ENCODE measurements at places on chromosomes 16 and 17.

GRCh38 chr17:71437166-71437565 lies 683.7 kb upstream of the SOX9 start:
- no peak for DNase-seq

DNA sequence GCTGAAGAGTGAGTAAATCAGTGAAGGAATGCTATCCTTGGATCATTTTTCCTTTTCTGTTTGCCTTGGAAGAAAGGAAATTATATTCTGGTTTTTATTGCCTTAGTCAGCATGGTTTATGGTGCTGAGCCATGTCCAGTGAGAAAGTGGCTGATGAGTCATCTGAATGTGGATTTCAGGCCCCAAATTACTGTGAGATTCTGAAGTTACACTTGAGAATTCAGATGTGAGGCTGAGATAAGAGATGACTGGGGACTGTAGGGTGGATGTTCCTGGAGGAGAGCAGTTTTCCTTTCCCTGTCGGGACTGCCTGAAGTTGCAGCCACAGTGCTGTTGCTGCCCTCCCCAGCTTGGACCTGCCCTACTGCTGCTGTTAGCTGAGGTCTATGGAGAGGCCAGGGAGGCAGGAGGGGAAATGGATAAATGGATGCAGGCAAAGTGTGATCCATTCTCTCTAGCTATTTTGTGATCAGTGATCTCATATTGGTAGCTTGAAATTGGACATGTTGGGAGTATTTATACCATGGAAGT lies 4.2 kb upstream of the MAP3K14 start:
- no peak for DNase-seq

GRCh38 chr17:7720125-7720524 lies 2.6 kb downstream of the DNAH2 start:
- DNase-seq = no peak

GRCh38 chr17:50832864-50833381 lies 2.5 kb upstream of the WFIKKN2 start:
- no peak for DNase-seq

DNA sequence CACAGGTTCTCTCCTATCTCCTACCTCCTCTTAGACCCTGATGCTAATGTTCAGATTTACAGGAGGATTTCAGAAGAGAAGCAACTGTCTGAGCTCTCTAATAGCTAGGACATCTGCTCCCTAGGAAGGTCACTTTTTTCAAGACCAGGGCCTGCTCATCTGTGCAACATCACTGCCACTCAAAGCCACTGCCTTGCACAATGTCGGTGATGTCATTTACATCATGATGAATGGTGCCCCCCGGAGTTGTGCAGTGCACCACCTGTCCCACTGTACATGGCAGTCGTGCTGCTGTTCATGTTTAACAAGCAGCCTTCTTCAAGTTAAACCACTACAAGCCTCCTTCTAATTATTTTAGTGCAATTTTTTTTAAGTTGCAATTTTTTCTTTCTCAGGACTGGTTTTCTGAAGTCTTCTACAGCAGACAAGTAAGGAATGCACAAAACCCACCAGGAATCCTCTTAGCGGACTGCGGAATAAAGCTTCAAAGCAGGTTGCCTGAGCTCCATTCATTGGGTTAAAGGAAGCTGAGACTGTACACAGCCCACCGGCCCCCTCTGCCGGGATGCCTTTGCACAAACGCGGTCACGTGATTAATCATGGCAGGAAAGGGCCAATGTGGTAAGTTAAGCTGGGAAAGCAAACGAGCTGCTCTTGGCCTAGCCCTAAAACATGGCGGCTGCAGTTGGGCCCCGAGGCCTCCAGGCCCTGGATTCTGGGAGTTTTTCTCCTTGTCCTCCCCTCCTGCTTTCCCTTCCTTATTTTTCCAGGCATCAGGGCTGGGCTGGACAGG lies 74.1 kb downstream of the MYH11 start:
- no peak for DNase-seq

DNA sequence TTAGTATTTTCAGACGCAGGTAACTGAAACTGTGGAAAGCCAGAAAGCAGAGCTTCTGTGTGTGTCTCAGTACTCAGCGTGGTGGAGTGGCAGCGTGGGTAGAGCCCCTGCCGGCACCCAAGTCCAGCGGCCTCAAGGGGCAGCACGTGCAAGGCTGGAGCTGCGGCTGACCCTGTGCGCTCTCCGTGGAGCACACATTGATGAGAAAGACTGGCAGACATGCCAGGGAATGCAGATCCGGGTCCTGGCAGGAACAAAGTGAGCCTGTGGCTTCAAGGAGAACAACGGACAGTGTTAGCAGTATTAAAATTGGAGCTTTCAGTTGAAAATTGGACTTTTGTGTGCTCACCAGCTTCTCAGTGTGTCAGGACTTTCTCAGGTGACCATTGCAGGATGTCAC lies 23.3 kb downstream of the ZC3H18 start:
- DNase-seq = no peak

- DNase-seq = no peak
Observed at GRCh38 chr17:75854101-75854748, 910 bp downstream of the WBP2 start.

DNA sequence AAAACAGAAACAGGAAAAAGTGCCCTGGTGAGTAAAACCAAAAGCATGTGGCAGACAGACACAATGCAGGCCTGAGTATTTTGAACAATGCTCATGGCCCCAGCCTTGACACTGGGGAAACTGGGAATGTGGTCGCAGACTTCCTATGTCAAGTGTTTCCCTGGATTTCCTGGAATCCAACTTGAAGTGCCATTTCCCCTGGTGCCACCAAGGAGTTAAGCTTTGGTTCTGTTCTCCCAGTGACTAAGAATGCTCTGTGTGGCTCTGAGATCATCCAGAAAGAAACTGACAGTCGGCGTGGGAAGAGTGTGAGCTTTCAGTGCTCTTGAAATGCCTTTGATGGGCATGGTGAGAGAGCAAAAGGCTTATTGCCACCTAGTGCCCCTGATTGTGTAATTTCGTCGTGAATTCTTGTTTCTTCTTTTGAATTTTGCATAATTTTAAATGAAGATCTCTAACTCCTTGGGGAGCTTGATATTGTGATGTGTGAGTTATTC lies 96.0 kb downstream of the YPEL2 start:
- no peak for DNase-seq

DNA sequence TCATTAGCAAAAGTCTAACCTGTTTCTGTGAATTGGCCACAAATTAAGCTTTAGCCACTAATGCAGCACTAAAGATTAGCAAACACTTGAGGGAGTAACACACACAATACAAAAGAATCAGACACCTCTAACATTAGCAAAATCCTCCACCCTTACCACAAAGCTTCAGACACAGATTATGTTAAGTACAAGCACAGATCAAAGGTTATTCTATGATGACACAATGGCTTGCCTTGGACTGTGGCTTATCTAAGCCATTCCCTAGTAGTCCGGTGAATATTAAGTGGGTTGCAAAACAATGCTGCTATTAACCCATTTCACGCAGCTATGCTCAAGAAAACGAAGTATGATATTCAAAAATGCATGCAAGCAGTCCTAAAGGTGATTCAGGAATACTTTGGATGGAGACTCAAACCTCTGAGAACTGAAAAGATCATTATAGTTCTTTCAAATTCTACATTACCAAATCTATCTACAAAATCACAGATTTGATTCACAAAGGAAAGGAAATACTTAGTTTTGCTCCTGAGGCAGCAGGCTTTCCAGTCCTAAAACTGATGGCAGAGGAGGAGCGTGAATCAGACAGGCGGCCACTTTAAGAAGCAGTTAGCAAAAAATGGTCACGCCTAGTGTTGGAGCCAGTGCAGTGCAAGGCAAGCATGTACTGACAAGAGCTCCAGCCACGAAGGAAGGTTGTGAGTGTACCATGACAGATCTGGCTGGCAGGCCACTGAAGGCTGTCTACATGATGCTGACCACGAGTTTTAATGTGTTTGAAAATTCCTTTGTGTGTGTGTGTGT lies 67.2 kb downstream of the PARN start:
- DNase-seq = no peak

DNA sequence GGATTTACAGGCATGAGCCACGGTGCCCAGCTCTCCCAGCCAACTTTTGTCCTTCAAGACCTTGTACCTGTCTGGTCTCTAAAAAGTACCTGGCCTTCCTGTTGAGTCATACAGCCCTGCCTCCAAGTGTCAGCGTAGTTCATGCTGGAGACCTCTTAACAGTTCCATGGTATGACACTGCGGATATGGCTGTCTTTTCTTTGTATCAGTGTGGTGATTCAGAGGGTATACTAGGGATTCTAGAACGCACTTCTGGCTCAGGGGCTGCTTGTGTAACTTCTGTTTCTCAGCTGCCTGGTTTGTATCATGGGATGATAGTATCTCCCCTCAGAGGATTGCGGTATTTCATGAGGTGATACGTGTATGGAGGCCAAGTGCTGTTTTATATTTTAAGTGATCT lies 2.0 kb upstream of the TMEM11 start:
- no peak for DNase-seq

DNA sequence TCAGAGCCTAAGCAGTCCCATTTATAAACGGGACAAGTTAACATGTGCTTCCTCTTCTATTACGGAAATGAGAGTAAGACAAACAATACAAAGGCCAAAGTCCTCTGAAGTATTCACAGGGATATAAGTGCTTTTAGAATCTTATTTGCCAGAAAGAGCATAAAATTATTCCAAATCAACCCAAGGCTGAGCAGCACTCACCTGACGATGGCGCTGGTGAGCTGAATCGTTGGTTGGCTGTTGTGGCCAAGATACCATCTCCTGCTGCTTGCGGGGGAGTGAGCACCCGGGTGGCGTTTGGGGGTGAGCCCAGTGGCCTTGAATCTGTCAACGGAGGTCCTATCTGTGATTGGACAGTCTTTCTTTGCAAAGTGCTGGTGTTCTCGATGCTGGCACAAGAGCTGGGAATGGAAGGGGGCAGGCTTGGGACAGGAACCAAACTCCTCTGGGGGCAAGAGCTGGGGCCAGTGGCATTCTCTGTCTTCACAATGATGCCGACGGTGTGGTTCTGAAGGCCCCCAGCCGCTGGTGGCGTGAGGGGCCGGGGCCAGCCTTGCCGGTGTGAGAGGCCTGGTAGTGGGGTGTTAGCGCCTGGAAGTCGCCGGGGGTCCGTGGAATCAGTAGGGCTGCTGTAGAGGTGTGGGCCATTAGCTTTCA lies 9.5 kb upstream of the DHRS13 start:
- no peak for DNase-seq

- DNase-seq = no peak
Observed at GRCh38 chr17:43661699-43662412, at the start of gene MEOX1. Gene MEOX1, minus strand, starts transcription at chr17:43661922. Its CDS starts 388 bp downstream, at chr17:43661534.

DNA sequence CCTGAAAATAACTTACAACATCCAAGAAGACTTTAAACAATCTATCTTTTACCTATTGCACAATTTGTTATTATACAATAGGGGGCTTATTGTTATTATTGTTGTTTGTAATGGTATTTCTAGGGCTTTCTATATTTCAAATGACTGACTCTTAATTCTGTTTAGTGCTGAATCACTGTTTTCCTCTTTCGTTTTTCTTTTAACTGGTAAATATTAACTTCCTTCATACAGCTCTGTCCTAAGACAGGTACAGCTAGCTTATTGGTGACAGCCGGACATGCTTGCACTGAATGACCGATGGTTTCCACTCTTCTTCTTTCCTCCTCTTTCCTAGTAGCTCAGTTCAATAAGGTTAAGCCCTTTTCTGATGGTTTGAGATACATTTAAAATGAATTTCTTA lies 11.6 kb downstream of the KRTAP9-7 start:
- no peak for DNase-seq

DNA sequence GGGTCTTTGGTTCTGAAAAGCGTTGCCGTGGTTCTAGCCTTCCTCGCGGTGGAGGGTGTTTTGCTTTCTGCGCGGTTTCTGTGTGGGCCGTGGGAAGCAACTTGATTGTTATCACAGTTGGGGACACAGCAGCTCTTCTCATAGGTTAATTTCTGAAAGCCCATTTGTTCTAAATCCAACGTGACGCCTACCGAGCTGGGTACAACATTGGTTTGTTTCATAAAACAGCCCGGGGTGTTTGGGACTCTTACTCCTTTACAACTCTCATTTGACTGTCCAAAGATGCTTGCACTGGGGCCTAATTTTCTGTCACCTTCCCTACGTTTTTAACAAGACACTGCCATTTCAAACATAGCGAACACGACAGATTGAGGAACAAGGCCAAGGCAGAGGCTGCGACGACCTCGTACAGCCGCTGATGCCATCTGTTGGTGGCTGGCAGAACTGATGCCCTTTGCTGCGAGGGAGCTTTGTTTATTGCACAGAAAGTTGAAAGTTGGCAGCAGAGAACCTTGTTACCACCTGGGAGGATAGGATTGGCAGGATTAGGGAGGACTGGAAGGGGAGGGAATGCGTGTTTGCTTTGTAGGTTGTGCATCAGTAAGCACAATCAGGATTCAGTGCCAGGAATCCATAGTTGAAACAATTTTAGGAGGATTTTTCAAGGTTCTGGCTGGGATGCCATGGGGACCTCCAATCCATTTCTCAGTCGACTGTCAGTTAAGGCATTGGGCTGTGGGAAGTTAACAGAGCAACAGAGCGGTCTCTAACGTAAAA lies 98.3 kb downstream of the PITPNC1 start:
- DNase-seq = peak; percentile 3

- no peak for DNase-seq
Observed at GRCh38 chr17:20965492-20965891, 77.3 kb downstream of the USP22 start.

DNA sequence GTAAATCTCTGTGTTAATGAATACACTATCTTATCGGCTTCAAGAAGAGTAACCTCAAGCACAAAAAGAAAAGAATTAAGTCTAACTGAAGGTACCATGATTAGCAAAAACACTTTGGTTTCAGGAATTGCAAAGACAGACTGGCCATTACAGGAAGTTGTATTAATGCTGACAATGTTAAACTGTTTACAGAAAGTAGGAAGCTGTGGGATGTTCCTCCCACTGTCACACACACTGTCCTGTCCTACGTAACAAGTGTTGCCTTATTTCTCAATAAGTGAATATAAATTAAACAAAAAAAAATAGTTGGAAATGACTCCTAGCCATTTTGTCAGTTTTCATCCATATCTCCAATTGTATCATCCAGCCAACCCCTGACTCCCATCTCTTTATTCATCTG lies 8.6 kb downstream of the GNA13 start:
- DNase-seq = no peak

GRCh38 chr17:50903604-50904517 lies 37.7 kb upstream of the TOB1 start:
- no peak for DNase-seq

DNA sequence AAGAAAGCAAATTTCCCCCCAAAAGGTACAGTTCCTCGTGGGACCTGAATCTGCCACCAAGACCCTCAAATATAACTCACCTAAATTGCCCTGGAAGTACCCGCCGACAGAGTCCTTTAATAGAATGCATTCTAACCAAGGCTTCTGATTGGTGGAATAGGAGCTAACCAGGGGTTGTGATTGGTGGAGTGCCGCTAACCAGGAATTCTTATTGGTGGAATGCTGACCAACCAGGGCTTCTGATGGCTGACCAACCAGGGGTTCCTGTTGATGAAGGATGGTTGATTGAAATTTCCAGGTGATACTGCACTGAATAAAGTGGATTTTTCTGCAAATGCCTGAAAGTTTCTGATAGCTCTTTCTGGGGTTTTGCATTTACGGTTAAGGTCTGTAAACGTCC lies 6.5 kb downstream of the TFAP4 start:
- no peak for DNase-seq

- peak; percentile 11 for DNase-seq
Observed at GRCh38 chr17:61583242-61583641, 7.8 kb downstream of the NACA2 start.
